ENCODE measurements at places on chromosomes 7 and 10.
A peak's percentile ranks its signal among the peaks of the same experiment; 100 is the strongest.

GRCh38 chr10:18217577-18217976 lies 77.4 kb downstream of the CACNB2 start:
- no peak for DNase-seq

DNA sequence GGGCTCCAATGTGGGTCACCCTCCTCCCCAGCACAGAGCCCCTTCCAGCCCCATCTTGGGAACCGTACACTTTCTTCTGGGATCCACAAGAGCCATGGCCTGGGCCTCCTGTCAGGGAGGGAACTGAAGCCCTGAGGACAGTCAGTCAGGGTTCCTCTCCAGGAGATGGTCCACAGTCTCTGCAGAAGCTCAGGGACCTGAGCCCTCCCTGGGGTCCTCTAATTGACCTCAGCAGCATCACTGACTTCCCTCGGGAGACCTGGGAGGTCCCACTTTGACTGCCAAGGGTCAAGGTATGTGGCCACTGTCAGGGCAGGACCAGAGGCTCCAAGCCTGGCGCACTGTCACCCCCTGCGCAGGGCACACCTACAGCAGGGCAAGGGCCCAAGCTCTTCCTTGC lies 32.3 kb downstream of the NOD1 start:
- no peak for DNase-seq

GRCh38 chr10:105280895-105281294 lies 639.8 kb downstream of the SORCS3 start:
- DNase-seq, result no peak

DNA sequence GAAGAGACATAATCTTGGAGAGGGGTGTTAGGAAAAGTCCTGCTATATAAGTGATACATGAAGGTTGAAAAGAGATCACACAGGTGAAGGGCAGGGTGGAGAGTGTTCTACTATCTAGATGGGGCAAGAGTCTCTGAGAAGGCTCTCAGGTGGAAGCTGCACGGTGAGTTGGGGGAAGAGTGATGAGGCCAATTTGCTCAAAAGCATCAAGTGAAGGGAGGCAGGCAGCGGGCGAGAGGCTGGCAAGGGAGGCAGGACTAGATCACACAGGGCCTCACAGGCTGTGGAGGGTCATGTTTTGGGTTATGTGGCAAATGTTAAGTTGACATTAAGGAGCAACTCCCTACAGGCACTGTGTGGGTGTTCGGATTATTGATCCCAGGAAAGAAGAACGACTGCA lies 2.6 kb upstream of the COL17A1 start:
- DNase-seq, result no peak

DNA sequence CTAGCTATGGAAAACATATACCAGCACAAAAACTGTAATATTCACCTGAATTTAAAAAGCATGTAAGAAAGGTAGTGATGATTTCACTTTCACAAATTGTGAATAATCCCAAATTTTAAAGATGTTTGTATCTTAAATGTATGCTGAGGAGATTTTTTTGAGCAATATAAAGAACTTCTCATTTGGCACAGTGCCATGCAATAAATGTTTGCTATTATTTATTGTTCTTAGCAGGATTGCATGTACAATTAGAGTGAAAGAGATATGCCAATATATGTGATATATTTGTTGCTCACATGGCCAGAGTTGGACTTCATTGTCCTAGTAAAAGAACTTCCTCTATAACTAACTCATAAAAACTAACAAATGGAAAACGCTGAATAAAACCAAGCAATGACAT lies 895.1 kb upstream of the KCND2 start:
- no peak for DNase-seq

- DNase-seq, result no peak
Measured at GRCh38 chr10:84424731-84425167, 96.4 kb downstream of the CCSER2 start.

DNA sequence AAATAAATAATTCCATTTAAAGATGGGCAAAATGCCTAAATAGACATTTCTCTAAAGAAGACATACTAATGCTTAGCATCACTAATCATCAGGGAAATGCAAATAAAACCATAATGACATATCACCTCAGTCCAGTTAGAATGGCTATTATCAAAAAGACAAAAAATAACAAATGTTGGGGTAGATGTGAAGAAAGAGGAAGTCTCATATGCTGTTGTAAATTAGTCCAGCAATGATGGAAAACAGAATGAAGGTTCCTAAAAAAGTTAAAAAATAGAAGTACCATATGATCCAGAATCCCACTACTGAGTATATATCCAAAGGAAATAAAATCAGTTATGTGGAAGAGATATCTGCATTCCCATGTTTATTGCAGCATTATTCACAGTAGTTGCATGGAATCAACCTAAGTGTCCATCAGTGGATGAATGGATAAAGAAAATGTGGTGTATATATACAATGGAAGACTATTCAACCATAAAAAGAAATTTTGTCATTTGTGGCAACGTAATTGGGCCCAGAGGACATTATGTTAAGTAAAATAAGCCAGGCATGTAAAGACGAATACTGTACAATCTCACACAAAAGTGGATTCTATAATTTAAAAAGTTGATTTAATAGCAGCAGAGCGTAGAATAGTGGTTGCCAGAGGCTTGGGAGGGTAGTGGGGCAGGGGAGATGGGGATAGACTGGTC lies 52.0 kb downstream of the TCAF1 start:
- DNase-seq, result no peak

DNA sequence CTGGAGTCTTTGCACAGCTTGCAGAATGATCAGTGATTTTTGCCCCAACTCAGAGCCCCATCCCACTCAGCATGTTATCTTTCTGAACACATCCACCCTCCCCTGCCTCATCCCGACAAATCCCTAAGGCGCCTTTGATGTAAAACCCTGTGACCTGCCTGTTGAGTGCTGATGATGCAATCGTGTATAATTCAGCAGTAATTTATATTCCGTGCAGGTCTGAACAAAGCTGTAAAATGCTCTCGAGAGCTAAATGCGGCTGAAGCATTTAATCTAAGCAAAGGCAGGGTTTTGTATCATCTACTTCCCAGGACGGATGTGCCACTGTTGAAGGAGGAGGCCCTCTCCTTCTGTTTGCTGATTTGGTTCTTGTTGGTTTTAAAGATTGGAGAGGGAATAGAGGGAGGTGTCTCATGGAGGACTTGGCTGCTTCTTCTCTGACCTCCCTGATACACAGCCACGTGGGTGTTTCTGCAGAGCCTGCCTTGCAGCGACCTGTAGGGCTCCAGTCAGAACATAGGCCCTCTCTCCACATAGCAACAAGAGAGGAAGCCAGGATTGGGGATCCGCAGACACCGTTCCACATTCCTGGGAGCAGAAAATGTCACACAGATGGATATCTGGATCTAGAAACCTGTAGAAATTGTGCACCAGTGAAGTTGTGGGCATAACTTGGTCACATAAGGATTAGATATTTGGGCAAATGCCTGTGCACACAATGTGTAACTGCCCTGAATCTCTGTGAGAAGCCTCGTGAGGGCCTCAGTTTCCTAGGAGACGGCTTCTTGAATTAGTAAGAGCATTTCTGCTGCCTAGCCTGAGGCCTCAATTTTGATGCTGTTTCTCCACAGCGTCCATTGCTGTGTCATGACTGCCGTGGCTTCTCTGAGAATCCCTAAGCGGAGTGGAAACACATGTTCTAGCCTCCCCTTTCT lies 90.2 kb upstream of the AGK start:
- DNase-seq, result no peak

- DNase-seq, result no peak
Measured at GRCh38 chr7:7176406-7177043, 5.8 kb upstream of the C1GALT1 start.

DNA sequence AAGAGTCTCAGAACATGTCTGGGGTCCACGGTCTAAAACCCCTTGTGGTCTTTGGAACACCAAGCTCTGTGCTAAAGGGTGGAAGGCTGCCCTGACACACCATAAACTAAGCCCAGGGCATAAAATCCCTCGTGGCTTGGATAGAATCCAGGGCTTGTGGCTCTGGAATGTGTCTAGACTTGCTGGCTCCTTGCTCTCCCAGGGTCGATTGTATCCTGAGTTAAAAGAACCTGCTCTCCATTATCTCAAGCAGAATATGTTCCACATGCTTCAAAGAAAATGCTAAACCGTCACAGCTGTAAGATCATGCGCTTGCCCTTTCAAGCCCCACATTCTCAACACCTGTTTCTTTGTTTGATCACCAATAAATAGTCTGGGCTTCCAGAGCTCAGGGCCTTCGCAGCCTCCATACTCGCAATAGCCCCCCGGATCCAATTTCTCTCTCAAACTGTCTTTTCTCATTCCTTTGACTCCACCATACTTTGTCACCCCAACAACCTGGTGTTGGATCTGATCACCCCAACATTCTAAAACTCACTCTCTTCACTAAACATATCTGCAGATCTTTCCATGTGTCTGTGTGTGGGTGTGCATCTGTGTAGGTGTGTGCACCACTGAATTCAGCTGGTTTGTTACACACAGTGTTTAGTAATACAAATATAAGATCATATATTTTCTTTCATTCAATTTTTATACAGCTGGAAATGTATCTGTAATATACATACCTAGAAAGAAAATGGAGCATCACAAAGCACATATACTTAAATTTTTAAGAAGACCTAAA lies 238.5 kb downstream of the ZMYND11 start:
- DNase-seq, result no peak

- no peak for DNase-seq
Measured at GRCh38 chr10:128101901-128102300, 24.3 kb downstream of the MKI67 start.

DNA sequence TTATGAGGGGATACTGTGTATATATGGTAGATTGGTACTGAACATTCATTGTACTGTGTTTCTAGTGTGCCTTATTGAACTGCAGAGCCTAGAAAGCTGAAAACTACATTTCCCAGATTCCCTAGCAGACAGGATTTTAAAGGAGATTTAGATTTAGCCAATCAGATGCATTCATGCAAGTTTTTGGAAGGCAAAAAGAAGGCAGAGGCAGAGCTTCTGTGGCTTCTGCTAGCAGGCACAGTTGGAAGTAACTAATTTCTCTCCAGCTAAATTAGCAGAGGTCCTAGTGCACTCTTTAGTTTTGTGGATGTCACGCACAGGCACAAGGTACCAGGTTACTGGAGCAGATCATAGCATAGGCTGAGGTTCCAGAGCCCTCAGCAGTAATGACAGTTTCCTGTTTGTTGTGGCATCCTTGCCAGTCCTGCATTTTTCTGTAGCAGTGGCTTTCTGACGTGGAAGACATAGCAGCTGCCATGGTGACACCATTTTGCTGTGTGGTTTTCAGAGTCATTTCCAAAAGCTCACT lies 83.7 kb upstream of the CCDC71L start:
- no peak for DNase-seq

DNA sequence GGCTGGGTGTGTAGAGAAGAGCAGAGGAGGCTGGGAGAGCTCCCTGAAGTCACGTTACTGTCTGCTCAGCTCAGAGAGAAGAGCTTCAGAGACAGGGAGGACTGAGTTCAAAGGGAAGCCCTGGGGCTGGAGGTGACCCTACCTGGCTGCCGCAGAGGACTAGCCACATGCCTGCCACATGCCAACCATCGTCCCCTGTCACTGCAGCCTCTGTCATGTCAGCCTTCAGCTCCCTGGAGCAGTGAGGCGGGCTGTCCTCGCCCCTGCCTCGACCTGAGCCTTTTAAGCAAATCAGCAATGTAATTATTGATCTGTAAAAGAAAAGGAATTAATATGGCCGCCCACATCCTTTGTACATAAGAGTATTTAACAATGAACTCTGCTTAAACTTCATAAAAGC lies 89.3 kb upstream of the RET start:
- no peak for DNase-seq

DNA sequence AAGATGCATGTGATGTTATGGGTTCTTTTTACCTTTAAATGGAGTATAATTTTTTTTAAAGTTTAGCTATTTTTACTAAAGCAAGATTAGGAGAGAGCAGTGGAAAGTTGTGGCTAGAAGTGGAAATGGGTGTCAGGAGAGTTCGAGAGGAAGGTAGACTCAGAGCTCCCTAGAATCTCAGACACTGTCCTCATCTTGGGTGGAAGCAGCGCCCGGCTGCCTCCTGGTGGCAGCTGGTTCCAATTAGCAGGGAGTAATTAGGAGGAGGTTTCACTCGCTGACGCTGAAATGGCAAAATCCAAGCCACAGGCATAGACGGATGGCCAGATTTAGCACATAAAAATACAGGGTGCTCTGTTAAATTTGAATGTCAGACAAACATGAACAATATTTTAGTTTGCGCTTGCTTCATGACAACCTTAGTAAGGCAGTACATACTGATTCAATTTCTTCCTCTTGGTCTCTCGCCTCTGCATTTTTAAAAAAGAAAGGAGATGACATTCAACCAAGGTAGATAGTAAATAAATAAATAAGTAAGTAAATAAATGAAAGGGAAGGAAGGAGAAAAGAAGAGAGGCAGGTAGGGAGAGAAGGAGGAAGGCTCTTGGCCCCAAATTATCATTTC lies 58.5 kb downstream of the LGI1 start:
- DNase-seq, result peak; percentile 9

- DNase-seq, result no peak
Measured at GRCh38 chr7:54841772-54842697, 83.0 kb upstream of the SEC61G start.

DNA sequence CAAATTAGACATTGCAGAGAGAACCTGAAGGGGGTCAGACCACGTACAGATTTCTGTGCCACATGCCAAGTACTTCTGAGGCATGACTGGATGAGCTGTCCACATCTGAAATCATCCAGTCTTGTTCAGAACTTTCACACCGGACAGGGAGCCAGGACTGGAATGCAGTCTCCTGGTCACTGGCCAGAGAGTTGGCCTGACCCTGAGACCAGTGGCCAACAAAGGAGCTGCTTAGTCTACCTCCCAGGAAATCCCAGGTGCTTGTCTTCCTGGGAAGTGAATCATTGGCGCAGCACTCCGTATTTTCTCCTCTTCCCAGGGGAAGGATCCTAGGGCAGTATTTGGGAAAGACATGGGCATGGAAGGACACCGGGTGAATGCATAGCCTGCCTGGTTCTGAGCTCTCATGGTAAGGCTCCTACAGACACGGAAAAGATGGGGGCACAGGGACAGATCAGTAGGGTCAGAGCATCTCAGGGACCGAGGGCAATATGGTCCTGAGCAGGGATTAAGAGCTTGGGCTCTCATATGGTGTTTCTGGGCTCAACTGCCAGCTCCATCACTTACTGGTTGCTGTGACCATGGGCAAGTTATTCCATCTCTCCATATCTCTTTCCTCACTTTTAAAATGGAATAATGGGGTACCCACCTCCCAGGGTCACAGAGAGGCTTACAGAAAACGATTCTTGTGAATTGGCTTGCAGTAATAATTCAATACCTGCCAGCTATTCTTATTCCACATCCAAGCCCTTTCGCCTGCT lies 1.3 kb upstream of the SCD start:
- no peak for DNase-seq

Measured in CD4-positive, alpha-beta memory T cell (primary cell).